Progenitor cell of endocrine pancreas (in vitro differentiated cells): ENCODE measurements at places on chromosomes 12 and 14. TPM values are rescaled to one million over a fixed set of nuclear protein-coding genes. Genes with fewer than 3 reads are reported as not detected.
A peak's percentile ranks its signal among the peaks of the same experiment; 100 is the strongest.

Gene GALC
- 43.0 and 44.0 TPM in 2 replicates for total RNA-seq

Gene CAPS2
- total RNA-seq: 9.6 and 12.7 TPM in 2 replicates

Gene CAPRIN2
- total RNA-seq: 82.2 and 91.5 TPM in 2 replicates

Gene ASCL1
- 8.3 and 8.4 TPM in 2 replicates for total RNA-seq

Gene P2RX7
- total RNA-seq: not detected in 2 replicates

Gene LRRC10
- not detected in 2 replicates for total RNA-seq

Gene CFAP73
- not detected in 2 replicates for total RNA-seq

DNA sequence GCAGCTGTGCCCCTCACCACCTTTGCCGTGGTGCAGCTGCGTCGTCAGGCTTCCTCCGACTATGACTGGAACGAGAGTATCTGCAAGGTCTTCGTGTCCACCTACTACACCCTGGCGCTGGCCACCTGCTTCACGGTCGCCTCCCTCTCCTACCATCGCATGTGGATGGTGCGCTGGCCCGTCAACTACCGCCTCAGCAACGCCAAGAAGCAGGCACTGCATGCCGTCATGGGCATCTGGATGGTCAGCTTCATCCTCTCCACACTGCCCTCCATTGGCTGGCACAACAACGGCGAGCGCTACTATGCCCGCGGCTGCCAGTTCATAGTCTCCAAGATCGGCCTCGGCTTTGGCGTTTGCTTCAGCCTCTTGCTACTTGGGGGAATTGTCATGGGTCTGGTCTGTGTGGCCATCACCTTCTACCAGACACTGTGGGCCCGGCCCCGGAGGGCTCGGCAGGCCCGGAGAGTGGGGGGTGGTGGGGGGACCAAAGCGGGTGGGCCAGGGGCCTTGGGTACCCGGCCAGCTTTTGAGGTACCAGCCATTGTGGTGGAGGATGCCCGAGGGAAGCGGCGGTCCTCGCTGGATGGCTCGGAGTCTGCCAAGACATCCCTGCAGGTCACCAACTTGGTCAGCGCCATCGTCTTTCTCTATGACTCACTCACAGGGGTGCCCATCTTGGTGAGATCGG, 2.6 kb downstream of the GPR162 start:
- H3K36me3 ChIP-seq: no peaks in the 10 kb centered on the region
- H3K4me1 ChIP-seq: peaks cover 22% of the 10 kb centered on the region

DNA sequence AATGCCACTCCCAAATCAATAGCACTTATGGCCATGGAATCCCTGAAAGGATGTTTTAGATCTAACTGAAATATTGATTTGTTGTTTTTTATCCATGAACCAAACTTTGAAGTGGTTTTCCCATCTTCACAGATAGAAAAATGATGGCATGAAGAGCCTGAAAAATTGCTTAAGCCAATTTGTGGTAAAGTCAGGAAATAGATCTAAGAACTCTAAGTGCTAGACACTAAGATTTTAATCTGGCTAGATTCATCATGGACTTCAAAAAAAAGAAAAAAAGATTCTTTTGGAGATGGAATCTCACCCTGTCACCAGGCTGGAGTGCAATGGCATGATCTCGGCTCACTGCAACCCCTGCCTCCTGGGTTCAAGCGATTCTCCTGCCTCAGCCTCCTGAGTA, 45.0 kb upstream of the STRN3 start:
- H3K27me3 ChIP-seq: no peaks in the 10 kb centered on the region
- H3K4me3 ChIP-seq: no peak overlapping the region
- peaks cover 2% of the 10 kb centered on the region for H3K4me1 ChIP-seq
- no peak overlapping the region for H3K27ac ChIP-seq
- peaks cover 18% of the 10 kb centered on the region for H3K36me3 ChIP-seq
- DNase-seq: no peak

GRCh38 chr14:58749066-58749669, 111.4 kb downstream of the DACT1 start:
- no peaks in the 10 kb centered on the region for H3K36me3 ChIP-seq
- peaks cover 11% of the 10 kb centered on the region for H3K4me1 ChIP-seq
- H3K27ac ChIP-seq: no peak overlapping the region
- no peaks in the 10 kb centered on the region for H3K27me3 ChIP-seq
- no peak for DNase-seq

- H3K4me1 ChIP-seq: no peaks in the 10 kb centered on the region
- H3K36me3 ChIP-seq: no peaks in the 10 kb centered on the region
- H3K27ac ChIP-seq: no peak overlapping the region
- no peak overlapping the region for H3K4me3 ChIP-seq
- peaks cover 6% of the 10 kb centered on the region for H3K27me3 ChIP-seq
- no peak for DNase-seq
These were observed 11.9 kb upstream of the SH2B3 start for GRCh38 chr12:111393700-111394300.

DNA sequence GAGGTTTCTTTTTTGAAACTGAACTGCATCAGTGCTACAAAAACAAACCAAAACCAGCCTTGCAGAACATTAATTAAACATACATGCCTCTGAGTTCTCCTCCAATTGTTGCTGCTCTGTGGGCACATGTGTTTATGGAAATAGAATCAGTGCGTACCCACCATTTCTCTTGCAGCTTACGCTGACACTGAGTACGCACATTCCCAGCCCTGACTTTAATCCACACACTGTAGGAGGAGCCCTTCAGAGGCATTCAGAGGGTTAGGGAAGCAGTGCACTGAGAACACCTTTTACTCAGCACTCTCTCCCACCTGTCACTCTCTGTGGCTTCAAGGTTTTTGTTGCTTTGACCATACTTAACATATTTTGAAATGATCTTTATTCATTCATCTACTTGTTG, 250.5 kb upstream of the PWP1 start:
- H3K4me3 ChIP-seq: no peak overlapping the region
- no peak for DNase-seq
- H3K27me3 ChIP-seq: peaks cover 6% of the 10 kb centered on the region
- H3K4me1 ChIP-seq: no peaks in the 10 kb centered on the region
- H3K36me3 ChIP-seq: no peaks in the 10 kb centered on the region

DNA sequence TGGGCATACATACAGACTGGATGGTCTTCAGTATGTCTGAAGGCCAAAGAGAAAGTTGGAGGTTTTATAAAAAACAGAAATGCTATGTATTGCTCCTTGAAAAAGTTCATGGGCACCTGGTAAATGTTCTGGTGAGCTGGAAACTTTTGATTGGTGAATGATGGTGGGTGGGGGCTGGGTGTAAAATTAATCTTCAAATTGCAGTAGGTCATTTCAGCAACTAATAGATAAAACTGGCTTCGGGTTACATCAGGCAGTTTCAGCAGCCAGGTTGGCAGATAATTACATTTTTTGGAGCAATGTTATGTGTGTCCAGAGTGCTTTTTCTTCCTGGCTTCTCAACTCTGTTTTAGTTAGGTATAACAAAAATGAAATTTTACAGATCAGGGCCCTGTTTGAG, 35.3 kb downstream of the SDR9C7 start:
- no peaks in the 10 kb centered on the region for H3K4me1 ChIP-seq
- DNase-seq: no peak
- no peak overlapping the region for H3K27ac ChIP-seq
- no peak overlapping the region for H3K4me3 ChIP-seq

DNA sequence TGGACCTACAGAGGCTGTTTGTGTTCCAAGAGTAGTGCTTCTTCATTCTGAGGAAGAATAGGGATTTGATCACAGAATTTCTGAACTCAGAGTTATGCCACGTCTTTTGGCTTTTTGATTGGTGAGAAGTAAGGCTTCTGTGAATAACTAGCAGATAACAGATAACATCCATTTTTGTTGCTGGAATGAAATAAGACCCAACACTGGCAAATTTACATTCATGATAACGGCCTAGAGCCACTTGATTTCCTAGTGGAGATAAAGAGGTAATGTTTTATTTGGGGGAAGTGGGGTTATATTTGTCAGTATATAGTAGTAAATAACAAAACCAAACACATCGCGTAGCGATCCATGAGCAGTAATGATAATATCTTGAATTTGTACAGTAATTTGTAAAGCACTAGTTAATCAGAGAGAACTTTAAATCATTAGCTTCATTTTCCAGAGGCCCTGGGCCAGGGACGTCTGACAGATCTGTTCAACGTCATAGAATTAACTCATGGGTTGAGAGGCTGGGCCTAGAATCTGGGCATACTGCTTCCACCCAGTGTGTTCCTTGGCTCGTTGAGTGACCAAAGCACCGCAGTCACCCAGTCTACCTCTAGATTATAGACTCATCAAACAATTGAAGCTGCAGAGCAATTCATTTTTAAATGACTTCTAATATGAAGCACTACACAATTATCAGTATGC, 79.6 kb downstream of the HMGA2 start:
- peaks cover 42% of the 10 kb centered on the region for H3K4me1 ChIP-seq
- no peaks in the 10 kb centered on the region for H3K27me3 ChIP-seq
- H3K4me3 ChIP-seq: no peak overlapping the region
- no peak for DNase-seq
- peaks cover 10% of the 10 kb centered on the region for H3K36me3 ChIP-seq

GRCh38 chr14:21120686-21121085, 19.8 kb downstream of the TMEM253 start:
- H3K4me3 ChIP-seq: no peak overlapping the region
- no peaks in the 10 kb centered on the region for H3K27me3 ChIP-seq
- H3K36me3 ChIP-seq: peaks cover 1% of the 10 kb centered on the region
- H3K27ac ChIP-seq: no peak overlapping the region
- H3K4me1 ChIP-seq: no peaks in the 10 kb centered on the region

GRCh38 chr14:89036371-89036770, 211.9 kb downstream of the TTC8 start:
- H3K4me3 ChIP-seq: no peak overlapping the region
- DNase-seq: no peak
- no peaks in the 10 kb centered on the region for H3K36me3 ChIP-seq
- H3K27me3 ChIP-seq: peaks cover 36% of the 10 kb centered on the region
- H3K27ac ChIP-seq: no peak overlapping the region
- peaks cover 10% of the 10 kb centered on the region for H3K4me1 ChIP-seq

DNA sequence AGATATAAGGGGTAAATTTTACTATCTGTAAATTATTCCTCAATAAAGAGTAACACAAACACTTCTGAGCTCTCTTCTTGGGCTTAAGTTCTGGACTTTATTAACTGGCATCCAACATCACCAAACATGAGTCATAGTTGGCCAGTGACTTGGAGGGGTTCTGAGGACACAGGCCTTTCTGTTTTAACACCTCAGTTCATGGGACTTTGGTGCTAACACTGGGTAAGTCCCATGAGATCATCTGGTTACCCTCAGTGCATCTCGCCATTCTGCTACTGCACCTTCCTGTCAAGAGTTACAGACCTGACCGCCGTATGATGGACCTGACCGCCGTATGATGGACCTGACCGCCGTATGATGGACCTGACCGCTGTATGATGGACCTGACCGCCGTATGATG, 9.9 kb downstream of the SLC15A4 start:
- DNase-seq: no peak
- no peak overlapping the region for H3K27ac ChIP-seq
- H3K4me3 ChIP-seq: no peak overlapping the region

DNA sequence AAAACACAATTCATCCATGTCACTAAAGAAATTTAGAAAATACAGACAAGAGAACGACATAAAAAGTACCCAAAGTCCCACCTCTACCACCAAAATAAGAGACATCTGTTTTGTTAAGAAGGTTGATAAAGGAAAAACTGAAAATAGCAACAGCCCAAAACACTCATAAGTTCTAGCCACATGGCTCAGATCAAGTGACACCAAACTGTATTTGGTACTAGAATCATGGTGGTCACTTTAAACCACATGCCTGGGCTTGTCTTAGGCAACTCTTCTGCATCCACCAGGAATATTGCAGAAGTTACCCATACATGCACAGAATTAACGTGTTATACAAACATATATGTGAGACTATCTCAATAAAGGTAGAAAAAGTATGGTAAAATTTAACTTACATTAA, 78.2 kb upstream of the GTF2A1 start:
- no peak overlapping the region for H3K27ac ChIP-seq
- H3K4me3 ChIP-seq: no peak overlapping the region
- H3K36me3 ChIP-seq: peaks cover 6% of the 10 kb centered on the region
- DNase-seq: no peak

- peaks cover 31% of the 10 kb centered on the region for H3K36me3 ChIP-seq
- DNase-seq: no peak
- peaks cover 32% of the 10 kb centered on the region for H3K4me1 ChIP-seq
These were observed 5.2 kb downstream of the KRAS start for GRCh38 chr12:25245491-25245890.

DNA sequence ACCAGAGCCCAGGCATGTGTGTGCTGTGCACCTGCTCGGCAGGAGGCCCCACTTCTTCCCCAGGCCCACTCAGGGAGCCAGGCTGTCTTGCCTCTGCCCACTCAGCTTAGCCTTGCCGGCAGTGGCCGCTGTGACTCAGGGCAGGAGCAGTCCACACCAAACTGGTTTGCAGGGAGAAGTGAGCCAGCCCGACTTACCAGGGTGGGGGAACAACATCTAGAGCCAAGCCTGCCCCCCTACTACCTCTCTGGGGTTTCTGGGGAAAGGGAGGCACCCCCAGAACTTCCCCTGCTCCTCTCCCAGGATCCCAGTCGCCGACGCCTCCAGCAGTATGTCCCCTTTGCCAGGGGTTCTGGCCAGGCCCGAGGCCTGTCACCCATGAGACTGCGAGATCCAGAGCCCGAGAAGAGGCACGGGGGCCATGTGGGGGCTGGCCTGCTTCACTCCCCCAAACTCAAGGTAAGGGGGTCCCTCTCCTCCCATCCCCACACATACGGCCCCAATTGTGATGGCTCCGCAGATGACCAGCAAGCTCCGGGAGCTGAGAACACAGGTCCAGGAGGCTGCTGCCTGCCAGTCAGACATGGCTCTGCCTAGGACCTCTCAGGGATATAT, 3.0 kb downstream of the PLEKHG6 start:
- H3K4me1 ChIP-seq: peaks cover 18% of the 10 kb centered on the region
- H3K27ac ChIP-seq: no peak overlapping the region
- H3K36me3 ChIP-seq: peaks cover 19% of the 10 kb centered on the region
- H3K27me3 ChIP-seq: peaks cover 9% of the 10 kb centered on the region
- DNase-seq: no peak

- peaks cover 11% of the 10 kb centered on the region for H3K4me1 ChIP-seq
- H3K27ac ChIP-seq: peak overlapping the region; percentile 12
- no peak overlapping the region for H3K4me3 ChIP-seq
- no peaks in the 10 kb centered on the region for H3K27me3 ChIP-seq
- no peak for DNase-seq
- H3K36me3 ChIP-seq: no peaks in the 10 kb centered on the region
These were observed 230.8 kb upstream of the NAV3 start for GRCh38 chr12:77599782-77600467.

DNA sequence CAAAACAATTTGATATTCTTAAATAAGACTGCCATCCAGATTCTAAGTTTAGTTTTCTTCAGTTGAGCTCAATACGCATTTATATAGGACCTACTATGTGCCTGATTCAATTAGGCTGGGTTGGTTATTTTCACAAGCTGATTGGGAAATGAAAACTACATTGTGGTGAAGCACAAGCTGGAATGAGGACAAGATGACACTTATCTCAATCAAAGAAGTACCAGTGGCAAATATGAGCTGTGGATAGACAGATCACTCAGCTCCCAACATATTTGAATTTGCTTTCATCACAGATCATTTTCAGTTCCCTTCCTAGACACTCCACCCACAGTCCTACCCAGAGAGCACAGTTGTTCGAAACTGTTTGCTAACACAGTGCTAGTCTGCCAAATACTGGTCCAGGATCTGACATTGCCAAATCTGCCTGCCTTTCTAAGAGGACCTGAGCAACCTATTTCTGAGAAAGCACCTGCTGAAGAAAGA, 74.7 kb downstream of the LLPH start:
- no peak overlapping the region for H3K4me3 ChIP-seq
- no peaks in the 10 kb centered on the region for H3K36me3 ChIP-seq
- peaks cover 31% of the 10 kb centered on the region for H3K27me3 ChIP-seq
- H3K4me1 ChIP-seq: peaks cover 18% of the 10 kb centered on the region
- H3K27ac ChIP-seq: no peak overlapping the region
- DNase-seq: no peak
